Fibroblast of skin of left quadriceps (primary cell): ENCODE measurements at places on chromosomes 11 and 22.

GRCh38 chr11:86524620-86525352 lies 147.6 kb downstream of the ME3 start:
- DNase-seq, result peak; percentile 56

- peak; percentile 71 for DNase-seq
Observed at GRCh38 chr11:113384551-113384950, 3.0 kb upstream of the ANKK1 start.

GRCh38 chr11:119509969-119510401 lies 87.0 kb upstream of the THY1 start:
- peak; percentile 79 for DNase-seq

GRCh38 chr11:46238078-46238966 lies 39.1 kb upstream of the CREB3L1 start:
- no peak for DNase-seq

GRCh38 chr11:60756307-60757032 lies at the start of gene MS4A15:
Gene MS4A15 (plus strand): TSS chr11:60756867. CDS start chr11:60763734, 6,867 bp downstream.
- DNase-seq, result no peak

- DNase-seq, result peak; percentile 13
Observed at GRCh38 chr11:73521621-73522020, 76.3 kb downstream of the FAM168A start.
